ENCODE measurements at places on chromosomes 16 and 17.

DNA sequence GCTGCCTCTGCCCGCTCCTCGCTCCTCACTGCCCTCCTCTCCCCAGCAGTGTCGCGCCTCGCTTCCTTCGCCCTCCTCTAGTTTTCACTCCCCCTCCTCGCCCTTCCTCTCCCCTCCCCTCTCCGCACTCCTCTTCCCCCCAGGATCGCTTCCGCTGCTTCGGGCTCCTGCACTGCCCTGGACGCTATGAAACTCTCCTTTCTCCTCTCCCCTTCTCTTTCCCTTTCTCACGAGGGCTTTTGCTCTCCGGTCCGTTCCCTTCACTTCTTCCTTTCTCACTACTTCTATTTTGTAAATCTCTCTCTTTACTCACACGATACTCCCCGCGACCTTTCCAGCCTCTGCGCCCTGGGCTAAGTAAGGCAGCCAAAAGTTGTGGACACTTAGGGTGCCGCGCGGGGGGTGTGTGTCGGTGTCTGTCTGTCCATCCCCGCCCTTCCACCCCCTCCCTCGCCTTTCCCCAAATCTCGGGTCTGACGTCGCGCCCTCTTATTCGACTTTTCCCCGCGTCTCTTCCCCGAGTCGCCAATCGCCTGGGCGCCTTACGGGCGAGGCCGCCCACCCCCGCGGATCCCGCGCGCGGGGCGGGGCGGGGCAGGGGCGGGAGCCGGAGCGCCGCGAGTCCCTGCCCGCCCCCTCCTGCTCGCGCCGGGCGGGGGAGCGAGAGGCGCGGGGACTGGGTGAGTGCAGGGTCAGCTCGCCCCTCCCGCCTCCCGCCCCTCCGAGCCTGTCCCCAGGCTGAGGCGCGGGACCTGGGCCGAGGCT is at the start of gene IRX3:
Gene IRX3, minus strand, starts transcription at position 422 of the 765 bp plus-strand sequence. CDS start 737 bp downstream, outside the sequence.
- DNase-seq, result peak; percentile 93

DNA sequence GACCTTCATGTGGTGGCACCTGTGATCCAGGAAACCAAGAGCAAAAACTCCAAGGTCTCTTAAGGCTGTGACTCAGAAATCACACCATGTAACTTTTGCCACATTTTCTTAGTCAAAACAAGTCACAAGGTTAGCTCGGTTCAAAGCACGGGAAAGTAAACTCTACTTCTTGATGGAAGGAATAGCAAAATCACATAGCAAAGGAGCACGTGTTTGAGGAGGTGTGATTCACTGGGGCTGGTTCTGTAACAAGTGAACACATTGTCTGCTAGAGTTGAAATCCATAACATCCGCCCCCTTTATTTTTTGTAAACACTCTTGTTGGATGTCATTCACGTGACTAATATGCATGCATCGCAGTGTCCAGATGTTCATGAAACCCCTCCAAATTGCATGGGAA is 415.0 kb upstream of the MAF start:
- DNase-seq, result peak; percentile 43

GRCh38 chr16:53429221-53429943 is 4.9 kb upstream of the RBL2 start:
- no peak for DNase-seq

GRCh38 chr16:24821129-24821528 is 24.6 kb upstream of the SLC5A11 start:
- no peak for DNase-seq

- DNase-seq, result no peak
These were observed 101.8 kb downstream of the ABCA8 start for GRCh38 chr17:68853439-68853838.

- peak; percentile 78 for DNase-seq
These were observed 2.4 kb upstream of the ALOXE3 start for GRCh38 chr17:8120520-8121406.

DNA sequence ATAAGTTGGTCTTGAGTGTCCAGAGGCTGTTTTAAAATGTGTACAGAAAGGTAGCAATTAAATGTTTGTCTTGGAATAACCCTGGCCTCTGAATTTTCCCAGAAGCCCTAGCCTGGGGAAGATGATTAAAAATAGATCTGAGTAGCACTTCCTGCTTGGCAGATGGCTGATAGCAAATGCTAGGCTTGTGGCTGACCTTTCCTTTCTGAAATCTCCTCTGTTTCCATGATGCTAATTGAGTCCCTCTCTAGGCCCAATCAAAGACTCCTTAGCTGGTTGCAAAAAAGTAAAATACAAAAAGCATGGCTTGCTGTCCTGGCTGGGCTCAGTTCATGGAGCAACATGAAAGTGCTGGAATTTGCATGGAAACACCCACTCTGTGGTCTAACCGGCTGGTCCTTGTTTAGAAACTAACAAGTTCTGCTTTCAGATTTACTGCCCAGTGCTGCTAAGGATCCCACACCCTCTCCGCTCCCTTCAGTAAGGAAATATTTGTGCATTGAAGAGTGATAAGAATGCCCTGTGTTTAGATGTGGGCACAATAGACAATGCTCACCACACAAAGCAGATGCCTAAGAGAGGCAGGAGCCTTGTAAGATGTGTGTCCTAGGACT is 40.8 kb downstream of the YPEL2 start:
- peak; percentile 96 for DNase-seq

- DNase-seq, result no peak
These were observed 2.3 kb upstream of the MT1M start for GRCh38 chr16:56630134-56630533.

GRCh38 chr16:59614466-59615240 is 880.5 kb upstream of the GOT2 start:
- peak; percentile 98 for DNase-seq

GRCh38 chr17:39380144-39380543 is 21.3 kb downstream of the FBXL20 start:
- DNase-seq, result no peak

- no peak for DNase-seq
These were observed 97.5 kb upstream of the ASIC2 start for GRCh38 chr17:33390479-33391176.

DNA sequence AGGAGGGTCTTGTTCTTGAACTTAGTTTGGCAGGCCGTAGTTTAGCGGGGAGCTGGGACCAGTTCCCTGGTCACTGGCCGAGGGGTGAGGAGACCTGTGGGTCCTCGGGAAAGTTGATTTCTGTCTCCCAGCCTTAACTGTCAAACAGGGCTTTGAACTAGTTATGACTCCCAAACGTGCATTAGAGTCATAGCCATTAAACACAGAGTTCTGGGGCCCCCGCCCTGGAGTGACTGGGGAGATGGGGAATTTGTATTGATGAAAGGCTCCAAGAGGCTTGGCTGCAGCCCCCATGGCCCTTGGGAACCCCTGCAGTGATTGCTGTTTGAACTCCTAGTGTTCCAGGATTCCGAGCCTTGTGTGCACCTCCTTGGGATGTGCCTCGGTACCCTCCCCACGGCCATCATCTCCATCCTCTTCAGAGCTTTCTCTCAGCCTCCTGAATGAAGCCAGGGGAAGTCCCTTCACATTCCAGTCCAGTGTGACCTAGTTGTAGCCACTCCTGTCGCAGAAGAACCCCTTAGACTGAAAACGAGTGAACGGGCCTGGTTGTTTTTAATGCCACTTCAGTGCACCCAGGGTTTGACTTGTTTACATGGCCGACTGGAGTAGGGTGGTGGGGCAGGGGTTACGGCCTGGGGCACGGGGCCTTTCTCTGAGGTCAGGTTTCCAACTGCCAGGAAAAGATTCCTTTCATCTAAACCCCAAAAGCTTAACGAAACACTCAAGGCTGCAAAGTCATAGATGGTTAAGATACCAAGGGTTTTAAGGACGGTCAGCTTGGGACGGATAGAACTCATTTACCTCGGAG is 1.4 kb downstream of the MPRIP start:
- no peak for DNase-seq

GRCh38 chr17:69485901-69486643 is 71.6 kb downstream of the MAP2K6 start:
- no peak for DNase-seq

- peak; percentile 80 for DNase-seq
These were observed 74.2 kb downstream of the CPPED1 start for GRCh38 chr16:12729448-12729847.

DNA sequence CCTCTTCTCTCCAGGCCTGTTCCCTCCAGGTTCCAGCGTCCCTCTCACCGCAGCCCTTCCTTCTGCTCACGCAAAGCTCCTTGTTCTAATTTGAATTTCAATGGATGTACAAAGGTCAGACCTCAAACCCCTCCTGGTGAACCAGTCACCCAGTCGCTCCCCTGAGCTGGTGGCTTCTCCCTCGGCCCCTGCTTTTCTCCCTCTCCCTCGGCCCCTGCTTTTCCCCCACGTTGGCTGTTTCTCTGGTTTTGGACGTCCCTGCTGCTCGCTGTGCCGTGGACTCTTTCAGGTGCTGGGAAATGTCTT is 8.6 kb upstream of the MSLN start:
- DNase-seq, result no peak

DNA sequence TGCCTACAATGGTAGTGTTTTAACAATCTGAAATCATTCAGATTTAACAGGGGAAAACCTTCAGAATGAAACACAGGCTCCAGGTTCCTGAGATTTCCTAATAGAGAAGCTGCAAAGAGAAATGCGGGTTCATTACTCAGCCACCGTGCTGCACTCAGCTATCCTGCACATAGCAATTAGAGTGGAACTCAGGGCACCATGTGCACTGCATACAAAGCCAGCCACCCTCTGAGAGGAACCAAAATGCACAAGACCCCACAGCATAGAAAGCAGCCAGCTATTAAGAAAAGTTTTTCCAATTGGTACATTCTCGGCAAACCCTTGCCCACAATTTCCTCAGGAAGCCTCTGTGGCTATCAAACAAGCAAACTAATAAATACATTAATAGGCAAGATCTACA is 37.4 kb downstream of the TOM1L2 start:
- DNase-seq, result no peak

DNA sequence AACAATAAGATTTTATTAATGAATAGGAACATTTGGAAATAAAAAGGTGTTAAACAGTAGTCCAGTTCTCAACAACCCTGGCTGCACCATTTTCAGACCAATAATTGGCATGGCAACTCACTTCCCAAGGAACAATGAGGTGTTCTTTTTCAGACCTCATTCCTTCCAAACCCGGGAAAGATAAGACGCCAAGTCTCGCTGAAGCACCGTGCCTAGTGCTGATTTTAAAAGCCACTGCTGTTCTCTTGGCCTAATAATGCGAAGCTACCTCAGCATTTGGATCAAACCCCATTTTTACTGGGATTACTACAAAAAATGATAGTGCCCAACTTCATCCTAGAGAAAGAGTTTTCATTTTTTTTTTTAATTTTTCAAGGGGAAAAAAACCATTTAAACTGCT is 75.2 kb upstream of the NOL11 start:
- DNase-seq, result no peak

GRCh38 chr16:30737794-30738648 is 10.2 kb upstream of the PHKG2 start:
- no peak for DNase-seq

DNA sequence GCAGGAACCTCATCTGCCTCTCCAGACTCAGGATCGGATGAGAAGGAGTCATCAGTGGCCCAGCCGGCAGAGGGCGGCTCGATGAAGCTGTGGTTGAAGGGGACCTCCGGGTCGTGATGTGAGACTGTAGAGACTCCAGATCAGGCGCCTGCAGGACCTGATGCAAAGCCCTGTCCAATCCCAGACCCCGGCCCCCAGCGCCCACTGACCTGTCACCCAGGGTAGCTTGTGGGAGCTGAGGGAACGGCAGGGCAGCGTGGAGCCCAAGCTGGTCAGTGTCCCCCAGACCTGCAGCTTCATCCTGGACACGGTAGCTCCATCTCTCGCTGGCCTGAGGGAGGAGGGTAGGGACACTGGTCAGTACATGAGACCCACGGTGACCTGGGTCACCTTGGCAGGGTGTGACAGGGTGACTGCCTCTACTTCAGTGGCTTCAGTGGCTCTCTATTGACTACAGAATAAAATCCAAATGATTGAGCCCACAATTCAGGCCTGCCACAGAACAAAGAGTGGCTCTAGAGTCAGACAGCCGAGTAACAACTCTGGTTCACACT is 8.2 kb upstream of the SLC43A2 start:
- no peak for DNase-seq

GRCh38 chr17:53942898-53943297 is 120.2 kb downstream of the KIF2B start:
- DNase-seq, result no peak

DNA sequence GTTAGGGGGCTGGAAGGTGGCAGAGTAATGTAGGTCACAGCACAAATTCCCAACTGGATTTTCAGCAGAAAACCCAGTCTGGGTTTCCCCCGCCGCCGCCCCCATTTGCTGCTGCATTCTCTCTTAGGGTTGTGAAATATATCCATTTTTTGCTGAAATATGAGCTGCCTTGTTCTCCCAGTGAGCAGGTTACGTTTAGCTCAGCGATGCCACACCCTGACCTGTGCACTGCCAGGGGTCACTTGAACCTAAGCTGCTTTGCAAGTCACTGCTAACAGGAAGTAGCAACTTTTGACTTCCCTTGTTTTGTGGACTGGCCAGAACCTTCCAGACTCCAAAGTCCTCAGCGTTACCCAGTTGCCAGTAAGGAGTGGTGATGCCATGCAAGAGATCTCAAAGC is 274.1 kb downstream of the CPPED1 start:
- no peak for DNase-seq

- no peak for DNase-seq
These were observed 86.2 kb upstream of the SIAH1 start for GRCh38 chr16:48471435-48471834.

DNA sequence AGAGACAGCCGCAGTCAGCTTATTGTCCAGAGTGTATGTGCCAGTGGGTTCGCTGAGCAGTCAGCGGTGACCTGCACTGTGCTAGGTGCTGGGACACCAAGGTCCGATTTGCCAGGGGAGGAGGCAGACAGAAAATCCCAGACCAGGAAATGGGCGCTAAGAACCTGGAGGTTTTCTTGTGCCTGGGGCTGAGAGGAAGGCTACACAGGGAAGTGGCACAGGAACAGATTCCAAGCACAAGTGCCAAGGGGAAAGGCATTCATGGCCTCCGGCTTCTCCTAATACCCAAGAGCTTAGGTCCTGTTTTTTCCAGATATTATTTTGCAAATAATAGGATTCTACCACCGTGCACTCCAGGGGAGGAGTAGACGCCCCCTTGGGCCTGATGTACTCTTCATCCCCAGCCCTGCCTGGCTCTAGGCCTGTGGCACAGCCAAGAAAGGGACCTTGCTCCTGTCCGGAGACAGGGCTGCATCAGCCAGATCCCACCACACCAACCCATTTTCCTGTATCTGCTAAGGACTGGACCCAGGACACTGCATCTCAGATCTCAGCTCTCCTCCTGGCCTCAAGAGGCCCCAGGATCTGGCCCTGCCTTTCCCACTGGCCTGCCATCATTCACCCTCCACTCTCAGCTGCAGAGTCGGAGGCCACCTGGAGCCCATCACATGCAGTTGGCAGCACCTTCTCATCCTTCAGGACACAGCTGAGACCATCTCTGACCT is 187.2 kb downstream of the NTN1 start:
- no peak for DNase-seq

DNA sequence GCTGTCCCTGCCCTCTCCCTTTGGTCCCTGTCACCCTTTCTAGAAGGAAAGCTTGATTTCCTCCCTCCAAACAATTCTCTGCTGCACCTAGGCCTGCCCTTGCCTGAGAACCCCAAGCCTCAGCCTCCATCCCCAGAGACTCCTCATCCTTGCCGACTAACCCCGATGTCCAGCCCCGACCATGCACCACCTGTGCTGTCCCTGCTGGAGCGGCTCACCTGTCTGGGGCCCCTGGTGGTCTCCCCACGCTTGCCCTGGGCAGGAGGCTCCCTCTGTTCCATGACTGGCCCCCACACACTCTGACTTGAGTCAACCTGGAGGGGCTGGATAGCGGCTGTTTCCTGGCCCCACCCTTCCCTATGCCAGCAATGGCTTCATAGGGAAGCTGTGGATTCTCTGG is 12.0 kb upstream of the SRRM2 start:
- DNase-seq, result no peak
